ENCODE measurements at places on chromosomes 2 and 18.

GRCh38 chr2:160603771-160604510, 110.3 kb upstream of the RBMS1 start:
- no peak for DNase-seq

GRCh38 chr2:101361121-101361520, 26.2 kb downstream of the CREG2 start:
- no peak for DNase-seq

- DNase-seq = no peak
Measured at GRCh38 chr2:74870951-74871350, 37.0 kb downstream of the HK2 start.

- DNase-seq = no peak
Measured at GRCh38 chr2:15801439-15801838, 138.9 kb upstream of the MYCN start.

DNA sequence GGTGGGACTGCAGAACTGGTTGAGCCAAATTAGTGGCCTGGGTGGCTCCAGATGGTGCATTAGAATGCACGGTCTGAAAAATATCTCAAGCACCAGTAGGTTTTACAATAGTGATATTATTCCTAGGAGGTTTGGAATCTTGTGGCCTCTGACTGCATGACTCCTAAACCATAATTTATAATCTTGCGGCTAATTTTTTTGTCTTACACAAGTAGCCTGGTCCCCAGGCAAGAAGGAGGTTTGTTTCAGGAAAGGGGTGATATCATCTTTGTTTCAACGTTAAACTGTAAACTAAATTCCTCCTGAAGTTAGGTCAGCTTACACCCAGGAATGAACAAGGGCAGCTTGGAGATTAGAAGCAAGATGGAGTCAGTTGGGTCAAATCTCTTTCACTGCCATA, 98.9 kb upstream of the ARL4C start:
- peak; percentile 79 for DNase-seq

DNA sequence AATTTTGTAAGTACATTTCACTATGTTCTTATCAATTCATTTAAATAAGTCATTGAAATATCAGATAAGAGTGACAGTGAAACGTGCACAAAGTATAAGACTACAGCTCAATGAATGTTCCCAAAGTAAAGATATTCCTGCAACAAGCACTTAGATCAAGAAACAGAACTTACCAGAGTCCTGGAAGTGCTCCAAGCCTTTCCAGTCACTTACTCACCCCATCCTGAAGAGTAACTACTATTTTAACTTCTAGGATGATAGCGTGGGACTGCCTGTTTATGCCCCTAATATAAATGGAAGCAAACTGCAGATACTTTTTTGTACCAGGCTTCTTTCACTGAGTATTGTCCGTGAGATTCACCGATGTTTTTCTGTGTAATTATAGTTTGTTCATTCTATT, 768.9 kb downstream of the SLC4A3 start:
- no peak for DNase-seq

DNA sequence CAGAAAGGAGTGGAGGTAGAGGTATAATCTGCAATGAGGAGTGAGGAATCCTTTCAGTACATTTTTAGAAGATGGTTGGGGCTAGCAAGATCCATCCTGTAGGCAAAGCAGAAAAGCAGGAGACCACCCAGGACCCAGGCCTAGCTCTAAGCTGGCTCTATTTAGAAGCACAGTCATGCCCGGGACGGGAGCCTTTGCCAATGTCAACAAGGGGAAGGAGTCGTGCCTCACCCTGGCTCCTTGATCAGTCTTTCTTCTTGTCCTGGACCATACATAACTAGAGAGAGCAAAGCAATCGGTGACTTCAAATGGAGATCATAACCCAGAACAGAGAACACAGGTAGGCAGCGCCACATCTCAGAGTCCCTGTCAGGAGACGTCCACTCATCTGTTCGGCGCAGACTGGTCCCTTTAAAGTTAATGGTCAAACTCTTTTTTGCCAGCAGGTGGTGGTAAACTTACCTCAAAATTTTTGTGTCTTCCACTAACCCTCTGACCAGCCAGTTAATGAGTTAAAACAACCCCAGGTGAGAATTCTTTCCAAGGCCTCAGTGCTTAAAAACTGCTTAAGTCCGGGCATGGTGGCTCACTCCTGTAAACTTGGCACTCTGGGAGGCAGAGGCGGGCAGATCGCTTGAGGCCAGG, 8.0 kb downstream of the MC5R start:
- DNase-seq = no peak

- DNase-seq = peak; percentile 3
Measured at GRCh38 chr2:54059504-54059903, 55.9 kb upstream of the ACYP2 start.

DNA sequence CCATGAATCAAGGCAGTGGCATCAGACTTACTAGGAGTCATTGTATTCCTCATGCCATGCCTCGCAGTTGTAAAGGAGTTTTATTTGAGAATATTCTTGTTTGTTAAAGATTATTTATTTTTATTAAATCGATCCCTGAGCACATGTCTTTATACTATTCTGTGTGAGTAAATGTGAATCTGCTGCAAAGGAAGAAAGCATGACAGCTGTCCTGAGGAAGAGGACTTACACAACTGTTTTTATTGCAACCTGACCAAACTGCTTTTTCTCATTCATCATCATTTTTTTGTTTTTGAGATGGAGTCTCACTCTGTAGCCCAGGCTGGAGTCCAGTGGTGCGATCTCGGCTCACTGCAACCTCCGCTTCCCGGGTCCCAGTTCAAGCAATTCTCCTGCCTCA, 34.1 kb downstream of the INO80D start:
- DNase-seq = no peak

GRCh38 chr18:47040982-47041381, 5.6 kb upstream of the ELOA2 start:
- DNase-seq = no peak

- DNase-seq = no peak
Measured at GRCh38 chr2:186457908-186458307, 28.2 kb upstream of the ZC3H15 start.

DNA sequence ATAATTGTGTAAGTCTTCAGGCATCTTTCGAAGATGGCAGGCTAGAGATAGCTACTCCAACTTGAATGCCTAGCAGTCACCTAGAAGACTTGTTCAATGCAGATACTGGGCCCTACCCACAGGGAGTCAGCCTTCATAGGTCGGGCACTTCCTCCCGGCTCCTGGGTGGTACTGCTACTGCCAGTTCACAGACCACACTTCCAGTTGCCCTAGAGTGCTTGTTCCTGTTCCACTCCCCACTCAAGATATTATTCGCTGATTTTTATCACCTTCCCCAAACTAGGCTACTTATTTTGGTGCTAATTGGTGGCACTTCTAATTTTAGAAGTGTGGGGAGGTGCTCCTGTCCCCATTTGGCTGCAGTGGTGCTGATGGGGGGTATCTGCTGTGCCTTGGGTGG, 34.2 kb downstream of the INPP4A start:
- no peak for DNase-seq

DNA sequence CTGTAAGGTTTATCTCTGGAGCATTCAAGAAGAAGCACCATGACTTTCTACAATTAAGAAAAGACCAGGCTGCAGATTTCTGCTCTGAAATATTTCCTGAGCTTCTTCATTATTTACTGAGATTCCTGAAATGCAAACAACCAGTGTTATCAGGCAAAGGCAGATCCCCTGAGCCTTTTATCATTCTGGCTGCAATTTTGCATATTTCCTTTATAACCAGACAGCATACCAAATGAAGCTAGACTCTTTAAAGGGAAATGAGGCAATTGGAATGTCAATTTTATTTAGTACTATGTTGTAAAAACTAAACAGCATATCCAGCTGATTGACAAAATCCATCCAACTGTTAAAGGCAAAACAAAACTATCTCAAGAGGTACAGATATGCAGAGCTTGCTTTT, 372.5 kb downstream of the RIT2 start:
- DNase-seq = no peak

DNA sequence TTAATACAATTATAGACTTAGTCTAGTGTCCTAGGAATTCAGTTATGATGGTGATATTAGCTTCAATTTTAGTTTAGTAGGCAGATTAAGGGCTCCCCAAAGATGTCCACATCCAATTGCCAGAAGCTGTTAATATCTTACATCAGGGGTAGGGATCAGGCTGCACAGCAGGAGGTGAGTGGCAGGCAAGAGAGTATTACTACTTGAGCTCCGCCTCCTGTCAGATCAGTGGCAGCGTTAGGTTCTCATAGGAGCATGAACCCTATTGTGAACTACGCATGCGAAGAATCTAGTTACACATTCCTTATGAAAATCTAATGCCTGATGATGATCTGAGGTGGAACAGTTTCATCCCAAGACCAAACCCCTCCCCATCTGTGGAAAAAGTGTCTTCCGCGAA, 54.9 kb downstream of the NYAP2 start:
- DNase-seq = no peak

- DNase-seq = no peak
Measured at GRCh38 chr18:12048010-12048826, 45.4 kb upstream of the ANKRD62 start.

GRCh38 chr2:122805346-122805745, 1049.9 kb downstream of the TSN start:
- DNase-seq = peak; percentile 17

DNA sequence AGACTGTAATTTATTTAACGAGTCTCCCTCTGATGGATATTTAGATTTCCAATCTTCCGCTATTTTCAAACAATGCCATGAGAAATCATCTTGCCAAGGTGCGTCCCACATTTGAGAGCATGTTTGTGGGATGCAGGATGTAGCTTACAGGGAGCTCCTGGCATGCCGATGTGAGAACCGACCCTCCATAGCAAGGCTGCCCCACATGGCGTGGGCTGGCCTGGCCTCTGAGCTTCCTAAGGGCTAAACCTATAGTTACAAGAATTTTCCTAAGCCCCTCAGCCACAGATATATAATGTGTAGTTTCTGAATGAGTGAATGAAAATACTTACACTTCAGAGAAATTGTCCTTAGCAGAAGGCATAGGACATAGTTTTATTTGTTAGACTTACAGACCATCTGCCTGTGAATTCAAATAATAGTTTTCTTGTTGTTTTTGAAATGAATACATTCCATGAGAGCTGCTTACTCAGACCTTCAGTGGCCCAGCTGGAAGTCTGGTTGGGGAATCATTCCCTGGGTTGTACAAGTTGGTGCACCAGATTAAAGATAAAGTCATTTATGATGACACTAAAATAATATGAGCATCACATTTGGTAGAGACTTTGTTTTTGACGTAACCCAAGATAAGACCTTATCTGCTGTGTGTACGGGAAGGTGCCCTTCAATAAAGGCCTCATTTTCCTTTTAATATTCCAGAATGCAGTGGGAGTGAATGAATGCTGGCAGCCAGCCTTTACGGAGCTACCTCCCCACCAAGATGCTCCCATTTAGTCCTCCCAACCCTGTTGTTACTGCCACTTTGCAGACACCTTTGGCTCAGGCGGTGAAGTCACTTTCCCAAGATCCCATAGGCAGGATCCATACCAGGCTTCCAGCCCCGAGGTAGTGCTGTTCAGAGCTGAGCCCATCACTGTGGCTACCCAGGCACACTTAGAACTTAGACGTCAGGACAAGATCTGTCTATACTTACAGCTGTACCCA, 107.1 kb downstream of the GLI2 start:
- no peak for DNase-seq

- no peak for DNase-seq
Measured at GRCh38 chr2:168165397-168165796, 82.0 kb downstream of the STK39 start.

- DNase-seq = no peak
Measured at GRCh38 chr2:201059961-201060755, 11.3 kb downstream of the HYCC2 start.

GRCh38 chr2:124026503-124026902, 1.4 kb downstream of the CNTNAP5 start:
- no peak for DNase-seq

DNA sequence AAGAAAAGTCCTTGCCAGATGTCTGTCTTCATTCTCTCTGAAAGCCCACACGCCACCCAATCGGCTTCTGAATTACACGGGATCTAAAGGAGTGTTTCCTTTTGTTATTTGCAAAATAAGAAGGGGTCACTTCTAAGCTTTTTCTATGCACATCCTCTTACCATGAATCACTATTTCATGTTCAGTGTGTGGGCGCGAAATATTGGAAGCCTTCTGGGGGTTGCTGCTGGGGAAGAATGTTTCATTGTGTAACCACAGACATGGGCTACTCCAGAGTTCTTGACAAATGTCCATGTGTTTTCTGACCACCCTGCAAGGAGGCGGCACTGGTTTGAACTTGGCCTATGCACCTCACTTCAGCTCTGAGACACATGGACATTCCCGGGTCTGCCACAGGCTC, 133.6 kb upstream of the APCDD1 start:
- no peak for DNase-seq

GRCh38 chr2:10733566-10733925, 12.1 kb downstream of the ATP6V1C2 start:
- peak; percentile 6 for DNase-seq

- peak; percentile 23 for DNase-seq
Measured at GRCh38 chr18:25349131-25349925, 2.6 kb downstream of the ZNF521 start.

- no peak for DNase-seq
Measured at GRCh38 chr2:226143091-226143490, 656.5 kb downstream of the IRS1 start.

- DNase-seq = peak; percentile 46
Measured at GRCh38 chr18:60372596-60372995, at the start of gene MC4R. Gene MC4R, minus strand, starts transcription at chr18:60372775. Its CDS starts 426 bp downstream, at chr18:60372349.

DNA sequence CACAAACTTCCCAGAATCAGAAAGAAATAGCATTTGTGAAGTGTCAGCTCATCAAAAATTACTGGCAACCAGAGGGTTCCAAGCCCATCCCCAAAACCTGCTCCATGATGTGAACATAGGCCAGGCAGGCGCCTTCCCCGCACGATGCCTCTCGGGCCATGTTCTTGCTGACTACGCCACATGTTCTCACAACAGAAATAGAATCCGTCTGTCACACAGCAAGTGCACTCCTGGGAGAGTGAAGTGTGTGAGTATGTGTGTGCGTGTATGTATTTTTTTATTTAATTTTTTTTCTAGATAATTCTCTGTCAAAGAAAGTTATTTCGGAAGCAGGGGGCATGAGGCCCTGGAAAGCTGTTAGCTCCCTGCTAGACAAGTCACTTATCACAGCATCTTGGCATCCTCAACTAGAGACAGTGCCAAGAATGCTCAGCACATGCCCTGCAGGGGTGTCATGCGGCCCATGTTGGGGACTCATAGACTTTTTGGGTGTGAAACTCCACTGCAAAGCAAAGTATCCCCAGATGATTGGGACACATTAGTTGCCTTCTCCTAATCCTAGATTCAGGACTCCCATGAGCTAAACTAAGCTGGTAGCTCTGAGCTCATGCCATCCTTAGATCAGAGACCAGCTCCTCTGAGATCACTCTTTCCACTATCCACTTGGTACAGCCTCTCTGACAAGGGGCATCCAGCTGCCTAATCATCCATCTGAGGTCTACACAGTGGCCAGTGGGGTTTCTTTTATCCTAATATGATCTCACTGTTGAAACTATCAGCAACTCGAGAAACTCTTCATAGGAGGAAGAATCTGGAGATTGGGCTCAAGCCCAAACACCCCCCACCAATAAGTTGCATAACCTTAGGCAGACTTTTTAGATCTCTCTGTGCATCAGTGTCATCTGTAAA, 53.2 kb upstream of the CYRIA start:
- DNase-seq = no peak
